Left colon (tissue), 2 donors: ENCODE measurements at places on chromosomes 11 and 22.

- DNase-seq: no peak
These were observed 9.3 kb upstream of the MSANTD4 start for GRCh38 chr11:106031202-106031810.

- no peak for DNase-seq
These were observed 41.0 kb downstream of the C11orf71 start for GRCh38 chr11:114359342-114359741.

DNA sequence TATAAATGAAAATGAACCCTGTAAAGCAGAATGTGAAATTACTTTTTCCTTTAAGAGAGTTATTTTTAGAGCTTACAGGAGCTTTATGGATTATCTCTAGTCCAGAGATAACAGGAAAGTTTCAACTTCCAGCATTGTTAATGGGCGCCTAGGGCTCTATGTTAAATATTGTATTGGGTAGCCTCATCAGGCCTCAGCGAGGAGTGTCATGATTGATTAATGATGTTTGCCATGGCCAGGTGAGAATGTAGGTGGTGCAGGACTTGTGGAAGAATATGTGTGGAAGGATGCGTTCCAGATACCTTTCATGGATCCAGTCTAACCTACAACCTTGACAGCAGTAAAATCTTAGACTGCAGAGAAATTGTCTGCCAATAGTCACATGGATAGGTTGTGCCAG is 50.6 kb downstream of the ME3 start:
- DNase-seq: no peak

DNA sequence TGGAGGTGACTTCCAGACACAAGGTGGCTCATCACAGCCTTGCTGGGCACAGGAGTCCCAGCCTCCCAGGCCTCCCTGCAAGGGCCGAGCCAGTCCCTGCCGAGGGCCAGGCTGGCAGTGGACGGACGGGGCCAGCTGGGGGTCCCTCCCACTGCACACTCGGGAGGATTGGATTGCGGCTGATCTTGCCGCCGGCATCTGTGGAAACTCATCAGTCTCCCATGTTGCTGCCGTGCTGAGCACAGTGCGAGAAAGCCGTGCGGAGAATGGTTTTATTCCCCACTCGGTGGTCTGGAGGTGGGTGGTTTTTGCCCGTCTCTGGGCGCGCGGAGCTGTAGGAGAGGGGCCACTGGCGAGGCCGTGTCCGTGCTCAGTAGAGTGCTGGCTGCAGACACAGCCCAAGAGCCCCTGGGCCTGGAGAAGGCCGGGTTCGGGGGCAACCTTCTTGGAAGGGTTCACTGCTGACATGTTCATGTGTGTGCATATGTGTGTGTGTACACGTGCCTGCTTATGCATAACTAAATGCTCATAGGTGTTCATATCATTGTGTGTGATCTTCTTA is 1246.4 kb downstream of the BRD1 start:
- DNase-seq: no peak

GRCh38 chr22:42683578-42684283 is 34.5 kb upstream of the CYB5R3 start:
- DNase-seq: peak; percentile 44

- DNase-seq: no peak
These were observed 18.4 kb downstream of the NEAT1 start for GRCh38 chr11:65440831-65441499.

DNA sequence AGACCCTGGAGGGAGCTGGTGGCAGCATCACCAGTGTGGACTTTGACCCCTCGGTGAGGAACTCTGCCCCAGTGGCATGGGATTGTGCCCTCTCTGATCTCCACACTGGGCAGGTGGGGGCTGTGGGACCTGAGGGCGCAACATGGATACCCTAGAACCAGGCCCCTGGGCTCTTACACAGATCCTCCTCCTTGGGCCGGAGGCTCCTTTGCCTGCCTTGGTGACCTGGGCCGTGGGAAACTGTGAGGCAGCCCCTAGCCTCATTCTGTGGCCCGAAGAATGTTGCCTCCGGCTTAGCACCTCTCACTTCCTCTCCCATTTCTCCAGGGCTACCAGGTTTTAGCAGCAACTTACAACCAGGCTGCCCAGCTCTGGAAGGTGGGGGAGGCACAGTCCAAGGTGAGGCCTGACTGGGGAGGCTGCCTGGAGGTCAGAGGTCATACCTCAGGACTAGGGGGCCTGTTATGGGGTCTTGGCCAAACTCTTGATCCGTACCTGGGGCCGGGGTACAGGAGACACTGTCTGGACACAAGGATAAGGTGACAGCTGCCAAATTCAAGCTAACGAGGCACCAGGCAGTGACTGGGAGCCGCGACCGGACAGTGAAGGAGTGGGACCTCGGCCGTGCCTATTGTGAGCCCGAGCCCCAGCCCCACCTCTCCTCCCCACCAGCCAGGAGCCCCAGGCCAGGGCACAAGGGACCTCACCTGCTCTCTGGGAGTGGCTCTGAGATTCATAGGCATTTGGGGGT is 12.2 kb downstream of the ATG16L2 start:
- no peak for DNase-seq

DNA sequence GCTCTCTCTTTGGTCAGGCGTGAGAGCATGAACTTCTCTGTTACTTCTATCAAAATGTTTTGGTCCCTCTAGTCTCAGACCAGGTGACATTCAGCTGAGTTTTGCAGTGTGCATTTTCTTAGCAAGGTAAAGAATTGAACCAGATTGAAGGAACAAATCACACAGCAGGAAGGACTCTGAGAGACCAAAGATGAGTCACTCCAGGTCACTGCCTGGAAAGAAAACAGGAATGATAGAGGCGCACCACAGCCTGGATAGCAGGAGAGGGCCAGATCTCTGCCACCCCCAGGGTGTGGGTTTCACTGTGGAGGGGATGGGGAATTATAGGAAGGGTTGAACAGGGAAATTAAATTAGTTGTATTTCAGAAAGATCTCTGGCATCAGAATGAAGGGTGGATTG is 788.3 kb downstream of the NTM start:
- DNase-seq: no peak

GRCh38 chr22:25482868-25483639 is 81.4 kb upstream of the GRK3 start:
- DNase-seq: no peak

- no peak for DNase-seq
These were observed 775 bp downstream of the FAM181B start for GRCh38 chr11:82732734-82733443.

DNA sequence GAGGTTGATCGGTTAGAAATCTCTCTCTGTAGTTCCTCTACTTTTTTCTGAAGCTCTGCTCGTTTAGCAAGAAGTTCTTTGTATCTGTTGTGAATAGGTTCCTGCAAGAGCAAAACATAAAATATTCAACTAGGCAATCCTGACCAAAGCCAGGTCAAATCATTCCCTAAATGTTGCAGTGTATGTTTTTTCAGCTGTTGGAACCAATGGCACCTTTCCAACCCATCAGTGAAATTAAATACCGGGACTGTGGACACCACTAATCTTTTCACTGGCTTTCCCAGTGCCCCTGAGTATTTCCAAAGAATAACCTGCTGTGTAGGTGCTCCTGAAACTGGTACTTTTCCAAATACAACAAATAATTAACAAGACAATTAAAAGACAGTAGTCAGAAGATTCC is 45.1 kb downstream of the CEP57 start:
- DNase-seq: no peak

DNA sequence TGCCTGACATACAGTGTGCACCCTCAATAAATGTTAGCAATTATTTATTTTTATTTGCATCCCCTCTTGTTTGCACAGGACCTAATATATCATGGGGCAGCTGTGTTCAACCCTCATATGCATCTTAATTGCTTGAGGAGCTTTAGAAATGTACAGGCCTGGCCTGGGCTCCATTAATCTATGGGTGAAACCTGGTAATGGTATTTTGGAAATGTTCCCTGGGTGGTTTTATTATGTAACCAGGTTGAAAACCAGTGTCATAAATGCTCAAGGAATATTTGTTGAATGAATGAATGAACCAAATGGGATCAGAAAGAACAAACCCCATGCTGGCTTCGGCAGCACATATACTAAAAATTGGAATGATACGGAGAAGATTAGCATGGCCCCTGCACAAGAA is 84.0 kb upstream of the PICALM start:
- no peak for DNase-seq

DNA sequence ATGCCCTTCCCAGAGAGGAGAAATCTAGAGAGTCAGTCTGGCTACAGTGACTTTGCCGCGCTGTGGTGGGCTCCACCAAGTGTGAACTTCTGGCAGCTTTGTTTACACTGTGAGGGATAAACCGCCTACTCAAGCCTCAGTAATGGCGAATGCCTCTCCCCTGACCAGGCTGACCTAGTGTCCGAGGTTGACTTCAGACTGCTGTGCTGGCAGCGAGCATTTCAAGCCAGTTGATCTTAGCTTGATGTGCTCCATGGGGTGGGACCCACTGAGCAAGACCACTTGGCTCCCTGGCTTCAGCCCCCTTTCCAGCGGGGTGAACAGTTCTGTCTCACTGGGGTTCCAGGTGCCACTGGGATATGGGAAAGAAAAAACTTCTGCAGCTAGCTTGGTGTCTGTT is 38.6 kb upstream of the PTH start:
- DNase-seq: no peak

- no peak for DNase-seq
These were observed 66.0 kb downstream of the ZBTB16 start for GRCh38 chr11:114125531-114125930.

DNA sequence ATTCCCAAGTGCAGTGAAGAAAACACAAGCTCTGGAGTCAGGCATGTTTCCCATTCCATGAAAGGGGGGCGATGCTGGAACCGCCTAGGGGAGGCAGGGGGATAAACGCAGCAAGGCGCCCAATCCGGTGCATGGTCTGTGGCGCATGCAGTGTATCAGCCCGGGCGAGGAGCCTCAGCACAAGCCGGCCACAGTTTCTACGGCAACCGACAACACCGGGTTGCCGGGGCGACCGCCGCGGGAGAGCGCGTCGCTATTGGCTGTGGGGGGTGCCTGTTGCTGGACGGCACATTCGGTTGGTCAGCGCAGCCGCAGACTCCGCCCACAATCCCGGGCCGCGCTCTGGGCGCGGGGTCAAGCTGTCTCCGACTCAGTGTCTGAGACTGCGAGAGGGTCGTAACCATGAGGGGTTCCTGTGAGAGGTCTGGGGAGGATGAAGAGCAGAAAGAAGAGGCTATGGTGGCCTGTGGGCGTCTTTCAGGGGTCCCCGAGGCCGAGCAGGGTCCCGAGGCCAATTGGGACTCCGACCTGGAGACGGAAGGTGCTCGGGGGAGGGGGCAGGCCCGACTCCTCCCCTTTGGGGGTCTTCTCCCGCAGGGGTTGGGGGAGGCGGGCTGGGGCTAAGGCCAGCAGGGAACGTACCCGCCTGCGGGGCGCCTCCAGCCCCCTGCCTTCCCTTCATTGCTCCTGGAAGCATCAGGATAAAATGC is at the start of gene LRRC74B:
Gene LRRC74B, plus strand, starts transcription at position 362 of the 710 bp plus-strand sequence. Its CDS starts 41 bp downstream, at position 403.
- peak; percentile 86 for DNase-seq

DNA sequence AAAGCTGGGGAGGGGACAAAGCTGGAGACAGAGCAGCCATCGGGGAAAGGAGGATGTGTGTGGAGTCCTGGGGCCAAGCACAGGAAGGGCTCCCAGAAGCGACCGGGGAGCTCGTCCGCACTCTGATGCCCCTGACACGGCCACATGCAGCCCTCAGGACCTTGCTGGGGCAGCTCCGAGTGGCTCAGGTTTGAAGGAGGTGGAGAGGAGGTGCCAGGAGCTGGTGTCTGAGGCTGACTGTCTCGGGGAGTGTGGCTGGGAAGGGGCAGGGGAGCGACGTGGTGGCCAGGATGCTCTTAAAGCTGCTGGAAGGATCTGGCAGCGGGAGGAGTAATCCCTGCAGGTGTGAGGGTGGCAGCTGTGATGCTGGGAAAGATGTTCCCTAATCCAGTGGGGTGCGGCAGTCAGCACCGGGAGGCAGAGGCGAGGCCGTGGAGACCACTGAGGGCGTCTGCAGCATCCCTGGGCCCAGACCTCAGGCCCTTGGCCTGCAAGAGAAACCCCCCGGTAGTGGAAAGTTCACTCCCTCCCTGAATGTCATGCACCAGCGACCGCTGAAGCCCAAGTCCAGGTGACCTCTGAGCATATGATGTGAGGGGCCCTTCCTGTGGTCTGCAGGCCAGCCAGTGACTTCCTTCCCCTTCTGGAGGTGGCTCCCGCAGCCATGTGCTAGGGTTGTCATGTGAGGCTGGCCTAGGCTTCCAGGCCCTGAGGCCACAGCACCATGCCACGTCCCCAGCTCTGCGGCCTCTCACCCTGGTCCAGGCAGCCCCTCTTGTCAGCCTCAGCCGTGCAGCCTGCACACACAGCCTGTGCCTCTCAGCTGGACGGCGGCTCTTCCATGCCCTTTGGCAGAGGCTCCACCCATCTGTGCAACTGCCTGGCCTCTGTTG is 17.2 kb upstream of the CTSD start:
- DNase-seq: no peak

DNA sequence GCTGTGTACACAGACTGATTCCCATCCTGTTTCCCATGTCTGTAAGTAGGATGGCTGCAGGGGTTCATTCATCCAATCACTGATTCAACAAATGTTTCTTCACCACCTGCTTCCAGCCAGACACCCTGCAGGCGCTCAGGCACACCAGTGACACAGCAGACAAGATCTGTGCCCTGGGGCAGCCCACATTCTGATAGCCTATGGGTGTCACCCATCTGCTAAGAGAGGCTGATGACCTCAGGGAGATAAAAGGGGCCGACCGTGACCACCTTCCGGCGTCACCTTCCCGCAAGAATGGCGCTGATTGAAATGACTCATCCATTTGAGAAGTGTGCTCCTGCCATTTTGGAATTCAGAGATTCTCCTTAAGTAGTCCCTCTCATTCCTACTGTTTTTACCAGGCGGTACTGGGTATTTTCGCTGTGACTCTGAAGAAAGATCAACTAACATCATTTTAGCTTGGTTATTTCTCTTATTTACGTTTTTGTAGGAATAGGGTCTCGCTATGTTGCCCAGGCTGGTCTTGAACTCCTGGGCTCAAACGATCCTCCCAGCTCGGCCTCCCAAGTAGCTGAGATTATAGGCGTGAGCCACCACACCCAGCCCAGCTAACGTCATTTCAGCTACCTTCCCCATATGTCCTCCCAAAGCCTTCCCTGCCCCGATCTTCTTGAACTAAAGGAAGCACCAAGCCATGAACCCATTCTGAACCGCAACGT is 73.2 kb upstream of the BID start:
- DNase-seq: no peak

GRCh38 chr11:60970369-60970774 is 1.1 kb upstream of the CD6 start:
- DNase-seq: no peak

- peak; percentile 91 for DNase-seq
These were observed at the start of gene RAC2 for GRCh38 chr22:37244114-37244921. Gene RAC2, minus strand, starts transcription at chr22:37244269. Its CDS starts 121 bp downstream, at chr22:37244148.

DNA sequence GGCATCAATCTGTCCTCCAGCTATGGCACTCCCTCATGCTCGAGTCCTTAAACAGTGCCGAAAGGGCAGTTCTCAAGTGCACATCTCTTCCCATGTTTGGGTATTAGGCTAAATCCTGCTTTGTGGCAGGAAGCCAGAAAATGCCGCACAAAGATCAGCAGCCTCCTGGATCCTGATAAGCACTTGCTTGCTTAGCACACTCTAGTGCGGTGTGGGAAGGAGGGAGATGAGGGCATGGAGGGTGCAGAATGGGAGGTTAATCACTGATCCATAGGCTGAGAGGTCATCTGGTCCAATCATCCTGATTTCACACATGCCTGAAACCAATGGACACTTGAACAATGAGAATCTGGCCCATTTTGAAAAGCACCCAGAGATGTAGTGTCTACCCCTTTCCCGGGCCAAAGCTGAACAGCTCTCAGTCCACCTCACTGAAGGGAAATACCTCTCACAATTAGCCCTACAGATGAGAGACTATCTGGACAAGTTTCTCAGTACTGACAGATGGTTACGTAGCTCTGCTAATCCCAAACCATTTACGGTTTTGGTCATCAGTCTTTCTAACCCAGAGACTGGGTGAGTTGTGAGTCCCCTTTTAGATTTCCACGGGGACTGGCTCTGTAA is 29.8 kb upstream of the CHRM4 start:
- DNase-seq: no peak

GRCh38 chr22:49623715-49624114 is 204.0 kb downstream of the BRD1 start:
- DNase-seq: no peak
